ENCODE measurements at places on chromosomes 16 and 17.

- DNase-seq: no peak
Measured at GRCh38 chr16:9348912-9349311, 257.5 kb downstream of the HAPSTR1 start.

DNA sequence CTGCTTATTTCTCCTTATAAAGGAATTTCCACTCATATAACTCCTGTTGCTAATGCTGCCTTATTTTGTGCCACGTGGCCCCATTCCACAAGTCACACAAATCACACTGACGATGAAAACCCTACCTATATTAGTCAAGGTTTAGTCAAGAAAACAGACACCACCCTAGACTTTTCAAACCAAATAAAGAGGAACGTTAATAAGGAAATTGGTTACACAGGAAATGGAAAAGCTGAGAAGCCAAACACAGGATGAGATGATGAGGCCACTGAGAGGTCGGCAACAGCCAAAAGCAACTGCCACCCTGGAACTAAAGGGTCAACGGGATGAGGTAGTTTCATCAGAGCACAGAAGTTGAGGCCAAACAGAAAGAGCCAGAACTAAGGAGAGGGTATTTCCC lies 47.3 kb upstream of the ALOX12 start:
- no peak for DNase-seq

- DNase-seq: no peak
Measured at GRCh38 chr17:50205963-50206505, 4.6 kb upstream of the COL1A1 start.

DNA sequence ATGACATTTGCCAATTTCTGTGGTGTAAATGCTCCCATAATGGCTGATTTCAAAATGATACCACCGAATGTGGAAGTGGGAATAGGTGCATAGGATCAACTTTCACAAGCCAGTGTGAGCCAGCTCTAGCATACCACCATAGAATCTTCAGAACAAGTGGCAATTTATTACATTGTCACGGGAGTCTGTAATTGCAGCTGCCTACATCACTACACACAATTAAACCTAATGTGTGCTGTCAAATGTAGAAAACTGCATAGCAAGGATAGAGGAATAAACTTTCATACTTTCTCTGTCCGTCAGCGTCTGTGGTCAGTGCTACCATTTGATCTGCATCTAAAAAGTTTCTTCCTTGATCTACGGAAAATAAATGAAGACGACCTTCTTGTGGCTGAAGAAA lies 417.8 kb upstream of the TOM1L1 start:
- no peak for DNase-seq

- DNase-seq: no peak
Measured at GRCh38 chr17:70535986-70536385, 366.7 kb downstream of the KCNJ2 start.

GRCh38 chr16:89417352-89417751 lies 73.0 kb downstream of the ANKRD11 start:
- no peak for DNase-seq

GRCh38 chr17:64091571-64091970 lies 38.4 kb downstream of the ERN1 start:
- no peak for DNase-seq

GRCh38 chr16:15847611-15848175 lies 9.1 kb downstream of the MYH11 start:
- no peak for DNase-seq

DNA sequence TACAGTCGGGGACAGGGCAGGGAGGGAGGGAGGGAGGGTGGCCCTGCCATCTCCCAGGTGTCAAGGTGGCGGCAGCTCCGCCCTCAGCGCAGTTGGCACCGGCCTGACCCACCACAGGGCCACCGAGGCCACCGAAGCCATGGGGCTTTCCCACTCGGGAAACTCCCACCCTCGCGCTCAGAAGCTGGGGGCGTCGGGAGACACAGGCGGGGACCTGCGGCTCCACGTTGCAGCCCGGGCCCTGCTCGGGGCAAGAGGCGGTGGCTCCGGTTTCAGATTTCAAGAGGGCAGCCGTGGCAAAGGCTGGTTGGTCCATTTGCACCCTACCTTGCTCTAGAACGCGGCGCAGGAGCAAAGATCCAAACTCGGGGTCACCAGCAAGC lies 544 bp downstream of the CYB561 start:
- no peak for DNase-seq

DNA sequence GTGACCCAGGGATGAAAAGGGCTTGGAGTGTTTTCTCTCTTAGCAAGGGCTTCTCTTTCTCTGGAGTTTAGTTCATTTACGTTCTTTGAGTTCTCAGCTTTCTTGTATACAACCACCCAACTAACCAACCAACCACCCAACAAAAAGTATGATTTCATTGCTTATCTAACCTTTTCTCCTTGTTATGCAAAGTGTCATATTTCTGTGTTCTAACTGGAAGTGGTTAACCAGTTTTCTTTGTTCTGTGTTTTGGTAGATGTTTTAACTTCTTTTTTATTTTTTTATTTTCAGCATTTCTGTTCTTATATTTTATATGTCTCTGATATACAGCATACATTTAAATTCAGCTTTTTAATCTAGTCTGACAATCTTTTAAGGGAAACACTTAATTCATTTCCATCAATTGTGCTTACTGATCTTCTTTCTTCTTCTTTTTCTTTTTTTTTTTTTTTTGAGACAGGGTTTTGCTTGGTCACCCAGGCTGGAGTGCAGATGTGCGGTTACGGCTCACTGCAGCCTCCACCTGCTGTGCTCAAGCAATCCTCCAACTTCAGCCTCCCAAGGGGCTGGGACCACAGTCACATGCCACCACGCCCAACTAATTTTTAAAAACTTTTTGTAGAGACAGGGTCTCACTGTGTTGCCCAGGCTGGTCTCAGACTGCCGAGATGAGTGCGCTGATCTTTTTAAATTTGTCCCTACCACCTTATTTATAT lies 29.6 kb downstream of the NLK start:
- DNase-seq: no peak

DNA sequence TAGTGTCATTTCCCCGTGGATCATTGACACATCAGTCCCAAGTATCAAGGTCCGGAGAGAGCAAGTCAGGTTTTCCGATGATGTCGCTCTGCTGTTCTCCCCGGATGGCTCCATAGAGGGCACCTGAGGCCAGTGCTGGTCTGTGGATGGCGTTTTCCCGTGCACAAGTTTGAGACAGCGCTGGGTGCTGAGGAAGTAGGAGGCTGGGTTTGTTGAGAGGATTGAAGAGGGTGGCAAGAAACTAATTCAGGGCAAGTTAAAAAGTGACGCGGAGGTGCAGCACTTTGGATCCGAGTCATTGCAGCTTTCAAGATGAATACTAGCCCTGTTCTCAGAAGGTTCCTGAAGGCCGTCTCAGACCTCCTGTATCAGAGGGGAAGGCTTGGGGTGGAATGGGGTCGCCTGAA lies 7.7 kb downstream of the NUBP1 start:
- no peak for DNase-seq

DNA sequence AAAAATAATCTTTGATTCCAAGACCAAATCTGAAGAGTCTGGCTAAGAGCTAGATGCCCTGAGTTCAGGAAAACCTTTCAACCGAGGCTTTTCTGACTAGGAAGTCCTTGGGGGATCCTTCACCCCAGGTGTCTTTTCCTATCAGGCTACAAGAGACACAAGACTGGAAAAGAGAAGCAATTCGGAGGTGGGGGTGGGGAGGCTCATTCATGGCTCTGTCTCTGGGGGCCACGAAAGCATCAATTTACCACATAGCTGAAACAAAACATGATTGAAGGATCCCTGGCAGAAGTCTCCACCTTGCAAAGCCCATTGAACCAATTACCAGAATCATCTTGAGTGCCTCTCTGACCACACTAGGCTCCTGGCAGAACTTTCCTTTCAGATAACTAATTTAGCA lies 239.8 kb upstream of the SALL1 start:
- no peak for DNase-seq

DNA sequence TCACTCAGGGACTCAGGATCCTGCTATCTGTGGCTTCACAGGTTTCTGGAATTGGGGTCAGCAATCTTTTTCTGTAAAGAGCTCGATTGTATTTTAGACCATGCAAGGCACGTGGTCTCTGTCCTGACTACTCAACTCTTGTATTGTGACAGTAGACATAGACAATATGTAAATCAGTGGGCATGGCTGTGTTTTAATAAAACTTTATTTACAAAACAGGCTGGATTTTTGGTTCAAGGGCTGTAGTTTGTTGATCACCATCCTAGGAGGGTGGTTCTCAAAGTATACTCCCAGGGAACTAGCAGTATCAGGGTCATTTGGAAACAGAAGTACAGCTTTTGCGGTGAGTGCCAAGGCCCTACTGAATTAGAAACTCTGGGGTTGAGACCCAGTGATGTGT lies 108.2 kb upstream of the CRHR1 start:
- no peak for DNase-seq

DNA sequence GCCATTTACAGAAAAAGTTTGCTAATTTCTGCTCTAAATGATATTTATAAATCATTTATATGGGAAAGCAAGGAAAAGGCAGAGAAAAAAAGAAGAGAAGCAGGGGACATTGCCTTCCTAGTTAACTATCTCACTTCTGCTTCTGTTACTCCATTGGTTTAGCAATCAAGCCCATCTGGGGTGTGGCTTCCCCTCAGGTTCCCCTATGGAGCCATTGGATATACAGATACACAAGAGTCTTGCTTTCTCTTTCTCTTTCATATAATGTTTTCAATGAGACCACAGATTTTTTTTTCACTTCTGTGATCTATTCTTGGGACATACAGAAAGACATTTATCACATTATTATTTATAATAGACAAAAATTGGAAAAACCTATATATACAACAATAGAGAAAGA lies 105.6 kb upstream of the TOM1L1 start:
- DNase-seq: no peak

GRCh38 chr17:14926526-14927122 lies 338.5 kb downstream of the PMP22 start:
- DNase-seq: no peak

GRCh38 chr17:75812096-75813013 lies 27.7 kb downstream of the UNK start:
- no peak for DNase-seq

- DNase-seq: peak; percentile 50
Measured at GRCh38 chr17:47276868-47277267, 23.2 kb downstream of the ITGB3 start.

DNA sequence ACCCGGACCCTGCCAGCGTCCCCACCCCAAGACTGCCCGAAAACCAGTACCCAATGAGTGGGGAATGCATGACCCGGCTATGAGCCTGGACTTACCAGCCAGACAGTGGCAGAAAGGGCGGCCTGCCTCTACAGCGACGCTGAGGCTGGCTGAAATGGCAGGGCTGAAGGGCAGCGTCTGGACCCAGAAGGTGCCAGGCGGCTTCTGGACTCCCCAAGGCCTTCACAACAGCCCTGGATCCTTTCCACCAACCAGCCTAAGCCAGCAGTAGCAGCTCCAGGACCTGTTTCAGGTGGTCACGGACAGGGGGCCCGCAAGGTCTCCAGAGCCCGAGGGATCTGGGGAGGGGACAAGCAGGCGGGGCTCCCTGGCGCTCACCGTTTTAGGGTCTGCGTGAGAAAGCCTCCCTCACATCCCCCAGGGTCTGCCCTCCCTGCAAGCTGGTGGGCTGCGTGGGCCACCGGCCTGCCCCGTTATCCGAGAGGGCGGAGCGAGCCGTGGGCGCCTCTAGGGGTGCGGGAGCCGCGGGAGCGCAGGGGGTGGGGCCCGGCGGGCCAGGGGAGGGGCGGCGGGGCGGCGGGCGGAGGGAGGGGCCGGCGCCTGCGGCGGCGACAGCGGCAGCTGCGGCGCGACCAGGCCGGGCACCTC lies at the start of gene RIPOR1:
Gene RIPOR1 (plus strand): TSS at position 608 of the 648 bp plus-strand sequence. CDS start 9,618 bp downstream, outside the sequence.
- no peak for DNase-seq

GRCh38 chr17:66829386-66829864 lies 5.5 kb upstream of the CACNG5 start:
- no peak for DNase-seq

DNA sequence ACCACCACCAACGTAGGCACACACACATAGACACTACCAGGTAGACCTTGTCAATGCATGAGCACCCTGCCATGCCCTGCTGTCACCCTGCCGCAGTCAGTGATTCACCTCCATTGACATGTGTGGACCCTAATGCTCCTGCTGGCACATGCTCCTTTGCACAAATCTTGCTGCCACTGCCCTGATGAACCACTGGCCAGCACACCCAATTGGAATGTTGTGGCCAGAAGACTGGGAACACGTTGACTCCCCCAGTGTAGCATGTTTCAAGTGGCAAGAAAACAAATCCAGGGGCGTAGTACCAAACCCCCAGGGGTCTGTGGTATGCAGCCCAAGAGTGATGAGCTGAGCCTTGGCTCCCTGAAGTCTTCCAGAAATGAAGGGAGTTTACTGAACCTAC lies 486.4 kb upstream of the KIF2B start:
- DNase-seq: no peak

- DNase-seq: no peak
Measured at GRCh38 chr16:78659216-78659615, 559.8 kb downstream of the WWOX start.

- no peak for DNase-seq
Measured at GRCh38 chr17:429589-429988, 77.0 kb upstream of the RPH3AL start.

- DNase-seq: no peak
Measured at GRCh38 chr17:29643817-29644160, 21.1 kb upstream of the CORO6 start.

DNA sequence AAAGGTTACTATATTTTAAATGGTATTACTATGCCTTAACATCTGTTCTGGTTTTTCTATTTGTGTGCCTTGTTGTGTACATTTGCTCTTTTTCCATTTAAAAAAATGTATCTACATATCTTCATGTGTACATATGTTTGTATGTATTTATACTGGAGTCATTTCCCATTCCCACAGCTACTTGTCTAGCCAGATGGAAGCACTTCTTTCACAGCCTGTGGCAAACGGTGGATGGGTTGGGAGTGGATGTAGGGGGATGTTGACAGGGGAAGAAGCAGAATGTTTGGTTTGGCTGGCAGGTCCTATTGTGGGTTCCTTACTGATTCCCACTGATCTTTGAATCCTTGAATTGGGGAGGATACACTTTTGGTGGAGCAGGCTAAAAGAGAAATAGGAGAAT lies 93.6 kb upstream of the CNTNAP4 start:
- DNase-seq: no peak

- DNase-seq: no peak
Measured at GRCh38 chr17:78589031-78589675, 12.0 kb upstream of the DNAH17 start.

- no peak for DNase-seq
Measured at GRCh38 chr16:23504453-23505179, 5.7 kb downstream of the GGA2 start.

DNA sequence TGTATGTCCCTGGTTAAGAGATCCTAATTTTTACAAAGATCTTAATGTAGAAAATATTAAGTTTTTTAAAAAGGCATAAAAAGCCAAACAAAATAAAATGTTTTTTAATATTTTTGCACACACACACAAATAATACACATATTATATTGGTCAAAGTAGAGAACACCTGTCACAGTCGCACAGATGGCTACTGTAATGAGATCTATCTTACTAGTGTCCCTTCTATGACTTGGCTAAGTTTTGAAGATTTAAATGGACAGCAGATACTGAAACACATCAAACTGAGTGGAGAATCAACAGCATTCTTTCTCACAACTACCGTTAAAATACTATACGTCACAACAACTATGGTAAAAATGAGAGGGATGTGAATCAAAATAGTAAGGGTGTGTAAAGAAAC lies 83.4 kb downstream of the HELZ start:
- DNase-seq: no peak

GRCh38 chr17:76956846-76957540 lies 88.8 kb downstream of the MGAT5B start:
- no peak for DNase-seq

- no peak for DNase-seq
Measured at GRCh38 chr17:72510351-72511016, 389.7 kb downstream of the SOX9 start.

- no peak for DNase-seq
Measured at GRCh38 chr17:3030096-3030495, 33.3 kb downstream of the OR1D5 start.

- no peak for DNase-seq
Measured at GRCh38 chr16:4691666-4692412, 1.5 kb upstream of the NUDT16L1 start.

Measured in NCI-H187 treated with DMSO at 0.1 percent for 48 hours (cell line).